ENCODE measurements at places on chromosomes 6 and 20.
A peak's percentile ranks its signal among the peaks of the same experiment; 100 is the strongest.

- H3K36me3 ChIP-seq: peaks cover under 1% of the 10 kb centered on the region
- no peaks in the 10 kb centered on the region for H3K4me1 ChIP-seq
- H3K4me3 ChIP-seq: no peak overlapping the region
- no peak for DNase-seq
- peaks cover 10% of the 10 kb centered on the region for H3K27me3 ChIP-seq
Observed at GRCh38 chr6:75363304-75363703, 78.7 kb upstream of the TMEM30A start.

DNA sequence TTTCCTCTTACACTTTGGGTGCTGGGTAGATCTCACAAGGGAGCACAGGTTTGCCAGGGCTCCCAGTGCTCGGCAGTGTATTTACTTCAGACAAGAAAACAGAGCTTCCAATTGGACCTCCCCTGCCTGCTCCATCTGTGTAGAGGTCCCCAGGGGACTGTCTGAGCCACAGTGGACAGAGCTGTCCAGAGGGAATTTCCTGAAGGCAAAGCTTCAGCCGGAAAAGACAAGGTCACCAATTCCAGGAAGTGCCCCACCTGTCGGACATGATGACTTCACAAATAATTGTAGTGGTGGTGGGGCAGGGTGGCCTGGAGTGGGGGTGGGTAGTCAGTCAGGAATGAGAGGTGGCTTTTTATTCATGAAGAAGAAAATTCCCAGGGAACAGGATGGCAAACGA, 18.6 kb downstream of the ADGRF5 start:
- no peak overlapping the region for H3K4me3 ChIP-seq
- no peaks in the 10 kb centered on the region for H3K4me1 ChIP-seq
- no peak for DNase-seq
- H3K36me3 ChIP-seq: no peaks in the 10 kb centered on the region
- H3K27me3 ChIP-seq: peaks cover 41% of the 10 kb centered on the region
- H3K27ac ChIP-seq: no peak overlapping the region

- H3K36me3 ChIP-seq: no peaks in the 10 kb centered on the region
- no peaks in the 10 kb centered on the region for H3K27me3 ChIP-seq
- no peak overlapping the region for H3K27ac ChIP-seq
- H3K4me1 ChIP-seq: peaks cover 4% of the 10 kb centered on the region
Observed at GRCh38 chr20:25302596-25302995, 54.7 kb downstream of the PYGB start.

DNA sequence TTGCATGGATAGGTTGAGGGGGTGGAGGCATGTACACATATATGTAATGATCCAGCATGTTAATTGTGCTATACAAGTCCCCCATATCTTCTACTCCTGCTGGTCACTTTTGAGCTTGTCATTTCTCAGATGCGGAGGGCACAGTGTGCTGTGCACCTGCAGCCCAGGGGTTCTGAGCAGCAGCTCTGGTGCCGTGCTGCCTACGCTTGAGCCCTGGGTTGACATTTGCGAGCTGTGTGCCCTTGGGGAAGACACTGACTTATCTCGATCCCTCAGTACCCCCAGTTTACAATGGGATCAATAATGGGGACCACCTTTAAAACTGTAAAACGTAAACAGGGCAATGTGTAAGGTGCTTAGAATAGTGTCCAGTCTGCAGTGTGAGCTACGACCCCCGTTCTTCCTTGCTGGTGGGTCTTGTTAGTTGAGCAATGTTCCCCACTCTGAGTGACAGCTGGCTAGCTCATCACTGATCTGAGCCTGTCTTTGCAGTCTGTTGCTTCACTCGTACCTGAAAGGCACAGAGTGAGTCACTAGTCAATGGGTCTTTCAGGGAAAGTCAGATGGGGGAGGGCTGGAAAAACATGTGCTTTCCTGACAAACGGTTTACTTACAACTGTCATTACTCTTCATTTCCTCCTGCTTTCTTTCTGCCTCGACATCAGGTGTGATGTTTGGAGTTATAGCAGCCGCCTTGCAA, 91.7 kb downstream of the SLC2A10 start:
- H3K36me3 ChIP-seq: no peaks in the 10 kb centered on the region
- peaks cover 4% of the 10 kb centered on the region for H3K4me1 ChIP-seq
- no peak overlapping the region for H3K4me3 ChIP-seq
- H3K27ac ChIP-seq: no peak overlapping the region

DNA sequence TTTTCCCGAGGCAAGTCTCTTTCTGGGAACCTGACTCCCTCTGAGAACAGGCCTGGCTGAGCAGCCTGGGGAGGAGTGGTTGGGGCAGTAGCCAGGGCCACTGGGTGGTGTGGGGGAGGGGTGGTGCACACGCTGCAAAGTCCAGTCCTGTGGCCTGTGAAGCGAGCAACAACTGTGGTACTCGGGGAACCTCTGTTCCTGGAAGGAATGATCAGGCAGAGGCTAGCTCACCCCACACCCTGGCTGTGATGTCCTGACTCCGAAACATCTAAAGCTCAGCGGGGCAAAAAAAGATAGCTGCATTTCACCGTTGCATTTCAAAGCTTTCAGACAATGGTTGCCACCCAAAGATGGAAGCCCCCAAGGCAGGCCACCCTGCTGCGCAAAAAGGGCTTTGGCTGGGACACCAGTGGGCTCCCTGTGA, 25.5 kb downstream of the PCK1 start:
- DNase-seq: no peak
- no peak overlapping the region for H3K27ac ChIP-seq
- peaks cover 50% of the 10 kb centered on the region for H3K27me3 ChIP-seq
- H3K4me3 ChIP-seq: no peak overlapping the region
- peaks cover 7% of the 10 kb centered on the region for H3K4me1 ChIP-seq
- peaks cover 4% of the 10 kb centered on the region for H3K36me3 ChIP-seq

- no peak overlapping the region for H3K27ac ChIP-seq
- H3K4me3 ChIP-seq: no peak overlapping the region
- no peaks in the 10 kb centered on the region for H3K4me1 ChIP-seq
- DNase-seq: no peak
Observed at GRCh38 chr6:112466373-112467151, 119.4 kb downstream of the RFPL4B start.

- peaks cover 4% of the 10 kb centered on the region for H3K4me1 ChIP-seq
- no peak overlapping the region for H3K27ac ChIP-seq
- peaks cover 4% of the 10 kb centered on the region for H3K36me3 ChIP-seq
Observed at GRCh38 chr20:35387334-35387733, 24.4 kb downstream of the UQCC1 start.

DNA sequence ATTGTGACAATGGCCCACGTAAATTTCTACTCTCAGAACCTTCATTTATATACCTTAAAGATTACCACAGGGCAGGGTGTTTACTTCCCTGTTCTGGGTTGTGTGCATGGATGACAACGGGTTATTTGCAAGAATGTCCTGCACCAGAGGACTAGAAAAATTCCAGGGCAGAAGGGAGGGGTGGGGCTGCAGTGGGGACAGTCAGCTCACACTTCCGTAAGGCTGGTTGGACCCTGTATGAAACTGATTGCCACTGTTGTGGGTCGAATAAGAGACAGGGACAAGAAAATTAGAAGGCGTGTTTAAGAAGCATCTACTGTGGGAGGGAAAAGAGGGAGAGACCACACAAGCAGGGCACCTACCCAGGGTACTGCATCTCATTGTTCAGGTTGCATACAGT, 96.5 kb downstream of the SNAP25 start:
- no peaks in the 10 kb centered on the region for H3K36me3 ChIP-seq
- no peak overlapping the region for H3K27ac ChIP-seq
- no peak overlapping the region for H3K4me3 ChIP-seq

GRCh38 chr6:163320804-163321203, 93.7 kb upstream of the QKI start:
- H3K36me3 ChIP-seq: no peaks in the 10 kb centered on the region
- peaks cover 5% of the 10 kb centered on the region for H3K4me1 ChIP-seq
- no peak overlapping the region for H3K27ac ChIP-seq
- DNase-seq: no peak
- H3K4me3 ChIP-seq: no peak overlapping the region

GRCh38 chr20:38880952-38881735, 45.1 kb upstream of the FAM83D start:
- H3K4me3 ChIP-seq: no peak overlapping the region
- DNase-seq: no peak
- peaks cover 45% of the 10 kb centered on the region for H3K4me1 ChIP-seq
- peaks cover 8% of the 10 kb centered on the region for H3K36me3 ChIP-seq
- H3K27ac ChIP-seq: peak overlapping the region; percentile 93
- H3K27me3 ChIP-seq: no peaks in the 10 kb centered on the region

GRCh38 chr6:152004036-152004566, 196.6 kb downstream of the ESR1 start:
- H3K27ac ChIP-seq: no peak overlapping the region
- no peaks in the 10 kb centered on the region for H3K27me3 ChIP-seq
- no peaks in the 10 kb centered on the region for H3K36me3 ChIP-seq
- no peak overlapping the region for H3K4me3 ChIP-seq
- no peaks in the 10 kb centered on the region for H3K4me1 ChIP-seq

DNA sequence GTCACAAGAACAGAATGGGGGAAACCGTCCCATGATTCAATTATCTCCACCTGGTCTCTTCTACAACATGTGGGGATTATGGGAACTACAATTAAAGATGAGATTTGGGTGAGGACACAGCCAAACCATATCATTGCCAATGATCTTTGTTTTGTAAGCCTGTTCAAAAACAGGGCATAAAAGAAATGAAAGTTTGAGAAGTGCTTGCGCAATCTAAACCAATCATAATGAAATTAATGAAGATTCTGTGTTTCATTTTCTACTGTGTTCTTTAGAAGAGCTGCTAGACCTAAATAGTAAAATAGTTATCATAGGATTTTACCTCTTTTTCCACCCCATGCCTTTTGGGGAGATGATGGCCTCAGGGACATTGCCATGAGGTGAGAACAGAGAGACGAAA, 761.3 kb downstream of the HDGFL1 start:
- H3K4me1 ChIP-seq: no peaks in the 10 kb centered on the region
- DNase-seq: no peak

DNA sequence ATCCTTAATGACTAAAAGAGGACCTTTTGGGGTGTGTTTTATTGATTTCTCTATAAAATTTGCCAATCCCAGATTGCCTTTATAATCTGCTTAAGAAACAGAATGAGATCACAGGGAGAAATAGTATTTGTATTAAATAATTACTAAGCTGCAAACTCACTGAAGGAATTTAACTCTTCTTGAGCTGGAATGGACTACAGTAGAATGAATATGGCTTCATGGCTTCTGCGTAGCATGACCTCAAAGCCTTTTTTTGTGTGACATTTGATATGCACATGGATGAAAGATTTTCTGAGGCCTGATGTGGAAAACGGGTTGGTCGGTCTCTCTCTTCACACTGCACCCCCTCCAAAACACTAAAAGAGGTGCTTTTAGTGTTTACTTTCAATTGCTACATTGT, 115.9 kb downstream of the QKI start:
- H3K36me3 ChIP-seq: no peaks in the 10 kb centered on the region
- DNase-seq: no peak
- H3K4me1 ChIP-seq: peaks cover 21% of the 10 kb centered on the region
- no peak overlapping the region for H3K27ac ChIP-seq

- peak overlapping the region; percentile 6 for H3K27ac ChIP-seq
- DNase-seq: no peak
- H3K4me3 ChIP-seq: no peak overlapping the region
- H3K36me3 ChIP-seq: no peaks in the 10 kb centered on the region
- peaks cover 2% of the 10 kb centered on the region for H3K4me1 ChIP-seq
Observed at GRCh38 chr6:110951986-110952794, 6.3 kb upstream of the GTF3C6 start.

DNA sequence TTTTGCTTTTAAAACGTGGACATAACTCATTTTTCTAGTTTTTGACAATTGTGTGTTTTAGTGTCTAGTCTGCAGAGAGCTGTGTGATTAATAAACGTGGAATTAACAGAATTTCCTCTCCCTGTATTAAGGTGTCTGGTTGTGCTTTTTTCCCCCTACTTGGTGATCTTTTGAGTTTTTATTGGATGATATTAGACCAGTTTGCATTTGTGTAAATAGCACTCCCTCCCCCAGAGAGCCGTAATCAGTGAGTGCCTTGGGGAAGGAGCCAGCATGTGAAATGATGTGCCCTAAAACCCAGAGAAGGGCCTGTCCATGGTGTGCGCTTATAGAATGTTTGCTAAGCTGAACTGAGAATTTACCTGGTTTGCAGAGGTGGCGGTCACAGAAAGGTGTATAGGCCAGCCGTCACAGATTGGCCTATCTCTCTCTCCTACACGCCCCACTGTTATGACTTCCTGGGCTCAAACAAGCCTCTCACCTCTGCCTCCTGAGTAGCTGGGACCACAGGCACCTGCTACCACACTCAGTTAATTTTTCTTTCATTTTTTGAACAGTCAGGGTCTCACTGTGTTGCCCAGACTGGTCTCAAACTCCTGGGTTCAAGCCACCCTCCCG, 42.4 kb downstream of the ALDH5A1 start:
- DNase-seq: no peak
- H3K36me3 ChIP-seq: peaks cover 6% of the 10 kb centered on the region

DNA sequence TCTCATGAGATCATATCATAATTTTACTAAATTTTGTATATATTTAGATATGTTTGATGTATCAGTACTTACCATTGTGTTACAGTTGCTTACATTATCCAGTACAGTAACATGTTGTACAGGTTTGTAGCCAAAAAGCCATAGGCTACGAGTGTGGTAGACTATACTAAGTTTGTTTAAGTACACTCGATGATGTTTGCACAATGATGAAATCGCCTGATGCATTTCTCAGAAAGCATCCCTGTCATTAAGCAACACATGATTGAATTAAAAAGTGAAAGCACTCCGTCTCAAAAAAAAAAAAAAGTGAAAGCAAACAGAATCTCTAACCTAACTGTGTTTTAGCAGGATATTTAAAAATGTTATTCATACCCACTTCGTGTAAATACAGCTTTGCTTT, 104.9 kb upstream of the TFAP2D start:
- no peaks in the 10 kb centered on the region for H3K4me1 ChIP-seq
- H3K27me3 ChIP-seq: no peaks in the 10 kb centered on the region
- H3K27ac ChIP-seq: no peak overlapping the region
- no peaks in the 10 kb centered on the region for H3K36me3 ChIP-seq

DNA sequence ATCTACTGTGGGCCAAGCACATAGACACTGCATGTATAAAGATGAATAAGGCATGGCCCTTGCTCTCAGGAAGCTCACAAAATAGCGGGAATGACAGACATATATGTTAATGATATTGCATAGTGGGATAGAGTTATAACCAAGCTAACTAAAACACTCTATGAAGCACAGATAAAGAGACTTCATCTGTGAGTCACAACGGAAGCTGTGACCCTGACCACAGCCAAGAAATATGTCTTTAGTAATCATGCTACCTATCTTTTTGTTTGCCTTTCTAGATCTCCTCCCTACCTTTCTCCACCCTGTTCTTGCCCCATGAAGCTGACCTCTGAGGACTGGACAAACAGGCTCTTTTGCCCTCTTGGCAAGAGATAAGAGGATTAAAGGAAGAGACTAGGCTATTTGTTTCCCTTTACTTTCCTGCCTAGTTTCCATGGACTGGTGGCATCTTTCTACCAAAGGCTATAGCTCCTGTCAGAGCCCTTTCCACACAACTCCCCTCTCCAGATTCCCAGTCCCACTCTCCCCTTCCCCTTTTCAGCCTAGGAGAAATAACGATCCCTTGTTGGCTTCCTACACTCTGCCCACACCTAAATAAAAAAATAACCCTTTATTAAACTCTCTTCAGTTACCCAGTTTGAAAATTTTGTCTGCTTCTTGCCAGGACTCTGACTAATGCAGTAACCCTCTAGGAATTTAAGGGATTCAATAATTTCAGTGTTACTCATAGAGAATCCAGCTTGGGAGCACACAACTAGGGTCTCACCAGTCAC, 504.9 kb upstream of the MARCKS start:
- no peaks in the 10 kb centered on the region for H3K36me3 ChIP-seq
- peaks cover 4% of the 10 kb centered on the region for H3K27me3 ChIP-seq
- no peak for DNase-seq
- H3K27ac ChIP-seq: no peak overlapping the region
- H3K4me3 ChIP-seq: no peak overlapping the region
- no peaks in the 10 kb centered on the region for H3K4me1 ChIP-seq

GRCh38 chr20:36493051-36493800, 48.1 kb upstream of the MYL9 start:
- H3K27ac ChIP-seq: peak overlapping the region; percentile 75
- H3K27me3 ChIP-seq: no peaks in the 10 kb centered on the region
- peak overlapping the region; percentile 12 for H3K4me3 ChIP-seq
- peaks cover 33% of the 10 kb centered on the region for H3K4me1 ChIP-seq
- no peak for DNase-seq
